ENCODE measurements at places on chromosomes 13 and 19.

DNA sequence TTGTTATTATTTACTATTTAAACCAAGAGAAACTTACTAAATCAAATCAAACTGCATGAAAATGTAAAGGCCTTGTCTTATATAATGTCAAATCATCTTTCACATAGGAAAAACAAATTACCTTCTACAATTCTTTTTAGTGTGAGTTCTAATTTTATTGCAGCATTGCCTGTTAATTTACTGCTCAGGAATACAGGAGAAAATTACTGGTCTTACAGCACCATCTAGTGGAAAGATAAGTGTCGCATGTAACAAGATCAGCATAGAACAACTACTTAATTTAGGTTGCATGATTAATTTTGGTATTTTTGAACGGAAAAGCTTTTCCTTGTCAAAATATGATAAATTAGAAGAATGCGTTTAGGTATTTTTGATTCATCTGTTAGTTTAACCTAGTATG lies 502.7 kb downstream of the UQCRFS1 start:
- DNase-seq = no peak

DNA sequence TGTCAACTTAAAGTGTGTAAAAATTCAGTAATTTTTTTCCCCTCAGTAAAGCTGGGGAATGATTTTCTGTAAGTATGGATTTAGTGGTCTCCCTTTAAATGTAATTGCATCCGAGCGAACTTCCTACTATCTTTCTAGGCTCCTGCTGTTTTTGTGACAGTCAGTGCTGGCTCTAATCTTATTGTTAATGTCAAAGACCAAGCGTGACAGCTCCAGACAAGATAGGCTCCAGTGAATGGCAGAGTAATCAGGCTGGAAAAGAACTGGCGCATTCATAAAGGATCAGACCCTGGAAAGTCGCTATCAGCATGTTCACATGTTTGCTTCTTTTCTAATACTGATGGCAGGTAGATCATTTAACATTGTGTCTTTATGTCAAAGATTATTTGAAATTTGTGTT lies 908.0 kb upstream of the ATXN8OS start:
- DNase-seq = no peak

GRCh38 chr13:44819772-44820171 lies 169.5 kb downstream of the NUFIP1 start:
- DNase-seq = no peak

- no peak for DNase-seq
These were observed 196.0 kb downstream of the KLF5 start for GRCh38 chr13:73254827-73255226.

GRCh38 chr13:99439048-99439447 lies 62.2 kb upstream of the TM9SF2 start:
- no peak for DNase-seq

DNA sequence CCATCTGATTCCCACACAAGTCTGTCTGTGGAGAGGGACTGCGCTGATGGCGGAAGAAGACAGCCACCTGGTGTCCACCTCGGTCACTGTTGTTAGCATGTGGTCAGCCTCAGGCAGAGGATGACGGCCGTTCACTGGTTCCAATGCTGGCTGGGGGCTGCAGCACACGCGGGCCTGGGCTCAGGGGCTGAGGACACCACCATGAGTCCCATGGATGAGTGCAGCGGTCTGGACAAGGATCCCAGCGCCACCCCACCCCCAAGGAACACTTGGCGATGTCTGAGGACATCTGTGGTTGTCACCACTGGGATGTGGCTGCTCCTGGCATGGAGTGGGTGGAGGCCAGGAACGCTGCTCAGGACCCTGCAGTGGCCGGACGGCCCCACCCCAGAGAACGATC lies 10.9 kb downstream of the DPP9 start:
- no peak for DNase-seq

- DNase-seq = no peak
These were observed 17.9 kb downstream of the ACTN4 start for GRCh38 chr19:38665219-38665931.

DNA sequence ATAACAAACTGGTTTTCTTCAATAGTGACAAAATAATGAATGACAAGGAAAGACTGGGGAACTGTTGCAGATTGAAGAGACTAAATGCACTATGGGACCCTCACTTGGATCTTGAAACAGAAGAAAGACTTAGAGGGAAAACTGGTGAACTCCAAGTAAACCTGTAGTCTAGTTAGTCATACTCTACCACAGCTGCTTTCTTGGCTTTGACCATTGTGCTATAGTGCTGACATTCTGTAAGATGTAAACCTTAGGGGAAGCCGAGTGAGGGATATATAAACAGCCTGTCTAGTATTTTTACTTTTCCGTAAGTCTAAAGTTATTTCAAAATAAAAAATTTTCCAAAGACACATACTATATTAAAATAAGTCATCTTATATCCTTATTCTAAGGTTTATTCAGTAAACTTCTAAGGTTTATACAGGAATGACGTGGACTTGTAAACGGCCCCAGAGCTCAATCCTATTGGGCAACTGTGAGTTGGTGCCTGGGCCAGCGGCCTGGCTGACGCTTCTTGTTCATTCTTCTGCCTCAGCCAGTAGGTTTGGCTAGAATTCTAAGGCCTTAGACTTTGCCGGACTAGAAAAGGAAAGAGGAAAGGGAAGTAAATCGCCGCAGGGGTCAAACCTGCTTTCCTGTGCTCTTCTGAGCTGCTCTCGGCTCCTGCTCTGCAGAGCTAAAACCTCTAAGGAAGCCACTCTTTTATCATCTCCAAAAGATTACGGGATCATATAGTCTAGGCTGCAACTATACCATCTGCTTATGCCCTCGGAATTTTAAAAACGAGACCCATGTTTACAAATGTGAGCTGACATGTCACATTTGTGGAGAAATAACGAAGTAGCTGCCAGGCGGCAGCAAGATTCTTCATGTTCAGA lies 33.6 kb upstream of the UBE2L5 start:
- no peak for DNase-seq
